ENCODE measurements at places on chromosomes 5 and 9. TPM values are rescaled to one million over a fixed set of nuclear protein-coding genes. Genes with fewer than 3 reads are reported as not detected.

The KCNV2 gene
- not detected for total RNA-seq

The CYLC2 gene
- total RNA-seq, result not detected

The FBXL7 gene
- total RNA-seq, result 11.2 TPM

The LOX gene
- total RNA-seq, result 8.1 TPM

The FXN gene
- total RNA-seq, result 6.5 TPM

The TMOD1 gene
- 60.3 TPM for total RNA-seq

The LPAR1 gene
- 46.0 TPM for total RNA-seq

The SLC23A1 gene
- not detected for total RNA-seq

The ACOT12 gene
- not detected for total RNA-seq

The CDC25C gene
- total RNA-seq, result 0.16 TPM

The C9orf153 gene
- total RNA-seq, result not detected

The SOHLH1 gene
- not detected for total RNA-seq

The PARP8 gene
- 3.8 TPM for total RNA-seq

The KIF12 gene
- total RNA-seq, result not detected

The PCDHA1 gene
- 0.10 TPM for total RNA-seq

The SHISAL2B gene
- total RNA-seq, result not detected

The EGFLAM gene
- total RNA-seq, result 19.9 TPM

The ELAVL2 gene
- 34.1 TPM for total RNA-seq

The SLC34A1 gene
- not detected for total RNA-seq

The TAF1L gene
- 0.05 TPM for total RNA-seq

All from myocyte (in vitro differentiated cells).